ENCODE measurements at places on chromosomes 3 and 15.

- DNase-seq, result no peak
Measured at GRCh38 chr3:183013856-183014255, 33.5 kb upstream of the DCUN1D1 start.

DNA sequence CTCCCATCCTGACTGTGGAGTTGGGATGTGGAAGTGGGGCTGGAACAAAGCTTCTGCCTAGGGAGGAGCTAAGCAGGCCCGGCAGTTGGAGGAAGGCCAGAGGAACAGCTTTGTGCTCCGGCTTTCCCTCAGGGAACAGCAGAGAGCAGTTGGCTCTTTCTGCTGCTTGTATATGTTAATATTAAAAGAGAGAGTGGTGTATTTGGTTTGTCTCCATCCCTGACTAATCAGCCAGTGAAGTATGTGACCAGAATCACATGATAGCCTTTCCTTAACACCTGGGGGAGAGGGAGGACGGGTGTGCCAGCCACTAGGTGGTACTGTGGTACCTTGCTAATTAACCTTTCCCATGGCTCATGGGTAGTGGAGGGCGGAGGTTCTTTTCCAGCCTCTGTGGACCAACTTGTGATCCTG lies 10.0 kb downstream of the EIF2B5 start:
- peak; percentile 43 for DNase-seq

DNA sequence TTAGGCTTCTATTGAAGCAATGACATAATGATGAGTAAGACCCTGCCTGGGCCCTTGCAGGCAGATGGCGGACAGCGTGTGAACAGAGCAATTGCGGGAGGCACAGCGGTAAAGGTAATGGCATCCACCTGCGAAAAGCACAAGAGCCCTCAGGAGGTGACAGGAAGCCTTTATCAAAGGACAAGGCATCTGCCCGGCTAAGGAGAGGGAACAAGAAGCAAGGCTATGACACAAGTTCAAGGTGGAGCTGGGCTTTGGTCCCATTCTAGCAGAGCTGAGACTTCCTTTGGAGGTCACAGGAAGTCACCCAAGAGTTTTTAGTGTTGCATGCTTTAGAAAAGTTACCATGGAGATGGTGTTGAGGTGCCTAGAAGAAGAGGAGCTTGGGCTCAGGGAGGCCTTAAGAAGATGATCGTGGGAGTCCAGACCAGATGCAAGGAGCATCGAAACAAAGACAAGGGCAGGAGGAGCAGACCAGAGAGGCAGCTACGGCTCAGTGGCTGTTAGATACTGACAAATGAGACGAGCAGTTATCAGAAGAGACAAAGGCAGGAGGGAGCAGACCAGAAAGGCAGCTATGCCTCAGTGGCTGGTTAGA lies 34.5 kb downstream of the OSBPL10 start:
- no peak for DNase-seq

DNA sequence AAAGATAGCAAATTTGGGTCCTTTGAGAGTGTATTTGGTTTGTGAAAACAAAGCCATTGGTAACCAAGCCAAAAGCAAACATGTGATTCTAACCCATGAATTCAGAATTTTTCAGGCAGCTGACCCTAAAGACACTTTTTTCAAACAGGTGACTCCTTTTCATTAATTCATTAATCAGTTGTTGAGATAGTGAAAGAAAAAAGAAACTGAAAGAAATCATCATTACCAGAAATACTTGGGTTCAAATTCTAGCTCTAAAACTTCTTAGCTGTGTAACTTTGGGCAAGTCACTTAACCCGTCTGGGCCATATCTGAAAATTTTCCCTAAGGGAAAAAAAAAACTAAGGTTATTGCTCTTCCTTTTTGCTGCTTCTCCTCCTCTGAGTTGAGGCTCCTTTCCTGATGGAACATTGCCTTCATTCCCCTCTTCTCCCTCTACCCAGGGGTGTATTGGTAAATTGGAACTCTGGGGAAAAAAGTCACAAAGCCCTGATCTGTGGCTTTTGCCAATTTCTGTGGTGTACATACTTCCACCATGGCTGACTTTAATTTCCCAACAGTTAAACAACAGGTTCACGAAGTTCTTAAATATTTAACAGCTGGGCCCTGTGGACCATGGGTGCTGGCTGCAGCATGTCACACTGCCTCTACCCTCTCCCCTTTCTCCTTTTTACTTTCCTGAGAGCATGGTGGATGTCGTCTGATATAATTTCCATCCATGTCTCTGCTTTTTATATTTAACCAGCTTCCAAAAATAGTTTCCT lies 120.3 kb downstream of the ASB7 start:
- DNase-seq, result no peak

DNA sequence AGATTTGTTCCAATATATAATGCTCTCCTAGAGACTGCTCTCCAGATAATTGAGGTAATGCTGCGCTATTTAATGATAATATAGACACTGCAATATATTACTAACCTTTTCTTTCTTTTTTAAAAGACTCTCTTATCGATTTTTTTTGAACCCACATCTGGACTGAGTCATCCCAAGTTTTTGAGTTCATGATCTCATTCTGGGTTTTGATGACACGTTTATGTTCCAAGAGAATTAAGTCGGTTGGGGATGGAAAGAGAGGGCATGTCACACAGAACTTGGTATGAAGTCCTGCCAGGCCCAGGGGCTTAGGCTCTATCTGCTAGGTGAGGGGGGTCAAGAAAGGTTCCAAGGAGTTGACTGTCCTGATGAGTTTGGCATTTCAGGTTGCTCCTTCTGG lies 431.1 kb downstream of the MFSD1 start:
- no peak for DNase-seq

GRCh38 chr15:34065941-34066340 lies 26.9 kb upstream of the AVEN start:
- DNase-seq, result no peak

DNA sequence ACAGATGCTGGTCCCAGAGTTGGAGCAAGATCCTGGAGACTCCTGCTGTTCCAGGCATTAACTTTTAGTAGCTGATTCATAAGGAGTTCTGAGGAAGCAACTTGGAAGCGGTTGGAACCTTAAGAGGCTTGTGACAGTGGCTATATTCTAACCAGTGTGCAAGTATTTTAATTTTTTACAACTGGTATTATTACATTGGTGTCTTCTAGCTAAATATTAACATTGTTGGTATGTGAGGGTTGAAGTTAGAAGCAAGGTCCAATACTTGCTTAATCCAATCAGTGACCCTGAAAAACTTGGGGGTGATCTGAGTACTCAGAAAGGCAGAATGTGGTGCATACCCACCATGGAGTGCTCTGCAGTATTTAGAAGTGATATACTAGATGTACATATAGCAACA lies 1.5 kb upstream of the OR4F15 start:
- DNase-seq, result no peak

DNA sequence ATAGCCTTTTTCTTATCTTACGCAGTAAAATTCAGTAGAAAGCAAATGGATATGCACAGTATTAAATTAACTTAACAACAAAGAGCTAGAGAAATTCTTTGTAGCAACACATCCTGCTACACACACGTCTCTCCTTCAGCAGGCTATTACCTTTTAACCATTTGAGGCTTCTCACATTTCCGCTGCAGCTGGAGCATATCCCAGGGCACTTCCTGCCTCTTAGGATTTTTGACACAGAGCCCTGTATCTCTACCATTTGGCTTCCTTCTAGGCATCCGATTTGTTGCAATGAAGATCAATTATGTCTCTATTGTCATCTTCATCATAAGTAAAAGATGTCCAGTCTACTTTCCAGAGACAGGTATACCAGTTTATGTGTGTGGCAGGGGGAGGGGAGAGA lies 292.4 kb upstream of the CBLB start:
- DNase-seq, result no peak

GRCh38 chr3:47846880-47847248 lies 43.9 kb downstream of the DHX30 start:
- no peak for DNase-seq

- no peak for DNase-seq
Measured at GRCh38 chr15:40498891-40499290, 28.1 kb downstream of the CHST14 start.

GRCh38 chr3:122793568-122794416 lies at the start of gene HSPBAP1:
Gene HSPBAP1, minus strand, starts transcription at chr3:122793831. Its CDS starts 151 bp downstream, at chr3:122793680.
- DNase-seq, result peak; percentile 96

DNA sequence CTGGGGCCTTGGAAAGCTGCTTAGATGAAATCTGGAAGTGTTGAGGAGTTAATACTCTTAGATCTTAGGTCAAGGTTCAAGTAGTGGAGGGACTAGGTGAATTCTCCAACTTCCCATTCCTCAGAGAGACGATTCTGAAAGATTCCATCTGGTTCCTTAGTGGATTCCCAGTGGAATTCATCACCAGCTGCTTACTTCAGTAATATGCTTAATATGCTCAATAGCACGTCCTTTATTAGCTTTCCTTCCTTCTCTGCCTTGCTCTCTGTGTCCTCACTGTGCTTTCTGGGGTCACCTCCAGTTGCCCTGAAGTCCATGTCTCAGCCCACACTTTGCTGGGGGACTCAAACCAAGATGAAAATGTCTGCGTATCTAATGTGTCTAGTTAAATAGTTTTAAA lies 31.0 kb downstream of the CEP63 start:
- DNase-seq, result no peak

DNA sequence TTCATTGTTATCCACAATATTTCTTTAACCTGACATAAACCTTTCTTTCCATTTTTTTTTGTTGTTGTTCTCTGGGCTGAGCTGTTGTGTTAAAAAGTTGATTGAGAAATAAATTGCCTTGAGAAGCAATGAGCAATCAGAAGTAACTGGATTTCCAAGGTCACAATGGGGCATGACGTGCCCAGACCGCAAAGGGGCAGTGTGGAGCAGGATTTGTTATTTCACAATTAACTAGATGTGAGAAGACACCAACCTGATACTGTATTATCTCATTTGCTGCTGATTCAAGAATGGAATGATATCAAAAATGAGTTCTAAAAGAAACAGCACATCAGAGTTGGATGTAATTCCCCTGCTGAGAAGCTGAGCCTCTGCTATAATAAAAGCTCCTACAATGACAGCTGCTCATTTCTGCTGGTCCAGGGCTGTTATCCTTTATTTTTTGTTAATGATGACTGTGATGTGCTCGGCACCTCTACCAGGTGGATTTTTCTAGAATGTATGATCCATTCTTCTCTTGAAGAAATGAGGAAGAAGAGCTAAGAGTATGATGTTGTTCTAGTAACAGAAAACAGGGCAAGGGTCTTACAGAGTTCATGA lies 28.1 kb downstream of the CPNE4 start:
- peak; percentile 20 for DNase-seq

- no peak for DNase-seq
Measured at GRCh38 chr3:71901645-71902044, 116.7 kb upstream of the PROK2 start.

GRCh38 chr15:64324165-64324877 lies 31.7 kb downstream of the CSNK1G1 start:
- DNase-seq, result no peak

- no peak for DNase-seq
Measured at GRCh38 chr3:165874663-165875489, 37.7 kb upstream of the BCHE start.

GRCh38 chr3:138257986-138258385 lies 70.9 kb downstream of the ARMC8 start:
- no peak for DNase-seq

- DNase-seq, result no peak
Measured at GRCh38 chr15:38134252-38134651, 118.4 kb upstream of the SPRED1 start.

- DNase-seq, result no peak
Measured at GRCh38 chr3:65377637-65378036, 661.1 kb downstream of the MAGI1 start.

GRCh38 chr3:46393554-46394434 lies 13.1 kb downstream of the CCR5AS start:
- DNase-seq, result no peak

DNA sequence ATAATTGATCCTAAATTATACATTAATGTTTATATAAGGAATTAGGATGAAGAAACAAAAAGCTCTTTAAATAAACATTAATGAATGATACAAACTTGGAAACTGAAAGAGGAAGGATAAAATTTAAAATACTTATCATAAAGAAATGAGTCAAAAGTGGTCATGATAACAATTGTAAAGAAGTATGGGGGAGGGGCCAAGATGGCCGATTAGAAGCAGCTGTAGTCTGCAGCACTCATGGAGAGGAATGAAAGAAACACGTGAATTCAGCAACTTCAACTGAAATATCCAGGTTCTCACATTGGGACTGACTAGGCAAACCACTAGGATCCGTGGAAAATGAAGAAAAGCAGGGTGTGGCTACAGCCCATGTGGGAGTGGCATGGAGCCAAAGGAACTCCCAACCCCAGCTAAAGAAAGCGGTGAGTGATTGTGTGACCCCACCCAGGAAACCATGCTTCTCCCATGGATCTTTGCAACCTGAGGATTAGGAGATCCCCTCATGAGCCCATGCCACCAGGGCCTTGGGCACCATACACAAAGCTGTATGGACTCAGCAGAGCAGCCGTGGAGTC lies 13.1 kb upstream of the CP start:
- DNase-seq, result no peak

GRCh38 chr3:86869566-86869965 lies 121.4 kb downstream of the VGLL3 start:
- no peak for DNase-seq

DNA sequence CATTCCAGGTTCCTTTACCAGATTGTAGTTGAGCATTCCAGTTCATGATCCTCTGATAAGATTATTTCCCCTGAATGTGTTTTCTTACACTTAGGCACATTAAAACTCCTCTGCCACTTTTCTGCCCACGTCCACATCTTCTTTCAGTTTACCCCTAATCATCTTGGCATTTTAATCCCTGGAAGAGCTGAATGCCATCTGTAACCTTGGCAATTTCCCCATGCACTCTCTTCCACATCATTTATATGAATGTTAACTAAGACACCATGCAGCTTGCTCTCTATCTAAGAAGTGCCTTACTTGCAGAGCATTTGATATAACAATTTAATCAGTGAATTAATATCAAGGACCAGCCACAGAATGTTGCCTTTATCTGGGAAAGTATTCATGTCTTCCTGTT lies 25.8 kb downstream of the TIMP4 start:
- no peak for DNase-seq

DNA sequence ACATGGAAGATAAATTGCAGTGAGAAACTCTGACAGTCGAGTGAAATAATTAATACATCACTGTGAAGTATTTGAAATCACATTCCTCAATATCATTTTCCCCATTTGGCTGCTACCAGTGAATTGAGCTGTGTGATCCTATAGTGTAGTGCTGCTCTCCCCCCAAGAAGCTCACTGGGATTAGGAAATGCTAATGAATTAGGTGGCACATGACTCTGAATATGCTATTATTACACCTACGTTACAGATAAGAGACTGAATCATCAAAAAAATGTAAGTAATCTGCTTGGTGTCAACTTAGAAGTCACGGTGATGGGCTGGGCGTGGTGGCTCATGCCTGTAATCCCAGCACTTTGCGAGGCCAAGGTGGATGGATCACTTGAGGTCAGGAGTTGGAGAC lies 34.7 kb upstream of the SYNM start:
- DNase-seq, result no peak
